ENCODE measurements at places on chromosomes 12 and 14.

GRCh38 chr12:45648070-45648469, 81.4 kb upstream of the ARID2 start:
- DNase-seq, result peak; percentile 24

DNA sequence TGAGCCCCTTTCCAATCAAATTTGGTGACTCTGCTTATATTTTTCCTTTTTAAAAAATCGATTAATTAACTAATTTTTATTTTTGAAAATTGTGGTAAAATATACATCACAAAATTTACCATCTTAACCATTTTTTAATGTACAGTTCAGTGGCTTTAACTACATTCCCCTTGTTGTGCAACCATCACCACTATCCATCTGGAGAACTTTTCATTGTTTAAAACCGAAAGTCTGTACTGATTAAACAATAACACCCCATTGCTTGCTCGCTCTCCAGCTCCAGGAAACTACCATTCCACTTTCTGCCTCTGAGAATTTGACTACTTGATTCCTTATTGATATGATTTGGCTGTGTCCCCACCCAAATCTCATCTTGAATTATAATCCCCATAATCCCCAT, 283.4 kb downstream of the C12orf75 start:
- no peak for DNase-seq

DNA sequence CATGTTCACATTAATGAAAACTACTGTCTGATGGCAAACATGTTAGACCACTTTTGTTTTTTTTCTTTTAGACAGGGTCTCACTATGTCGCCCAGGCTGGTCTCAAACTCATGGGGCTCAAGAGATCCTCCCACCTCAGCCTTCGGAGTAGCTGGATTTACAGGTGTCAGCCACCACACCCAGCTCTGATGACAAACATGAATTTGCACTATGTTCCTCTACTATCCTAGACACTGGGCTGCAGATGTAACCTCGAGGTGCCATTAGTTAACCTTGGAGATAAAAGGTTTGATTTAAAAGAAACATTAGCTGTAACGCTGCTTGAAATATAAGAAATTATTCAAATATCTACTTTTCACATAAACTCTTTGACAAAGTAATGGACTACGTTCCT, 8.1 kb downstream of the VPS37B start:
- no peak for DNase-seq

DNA sequence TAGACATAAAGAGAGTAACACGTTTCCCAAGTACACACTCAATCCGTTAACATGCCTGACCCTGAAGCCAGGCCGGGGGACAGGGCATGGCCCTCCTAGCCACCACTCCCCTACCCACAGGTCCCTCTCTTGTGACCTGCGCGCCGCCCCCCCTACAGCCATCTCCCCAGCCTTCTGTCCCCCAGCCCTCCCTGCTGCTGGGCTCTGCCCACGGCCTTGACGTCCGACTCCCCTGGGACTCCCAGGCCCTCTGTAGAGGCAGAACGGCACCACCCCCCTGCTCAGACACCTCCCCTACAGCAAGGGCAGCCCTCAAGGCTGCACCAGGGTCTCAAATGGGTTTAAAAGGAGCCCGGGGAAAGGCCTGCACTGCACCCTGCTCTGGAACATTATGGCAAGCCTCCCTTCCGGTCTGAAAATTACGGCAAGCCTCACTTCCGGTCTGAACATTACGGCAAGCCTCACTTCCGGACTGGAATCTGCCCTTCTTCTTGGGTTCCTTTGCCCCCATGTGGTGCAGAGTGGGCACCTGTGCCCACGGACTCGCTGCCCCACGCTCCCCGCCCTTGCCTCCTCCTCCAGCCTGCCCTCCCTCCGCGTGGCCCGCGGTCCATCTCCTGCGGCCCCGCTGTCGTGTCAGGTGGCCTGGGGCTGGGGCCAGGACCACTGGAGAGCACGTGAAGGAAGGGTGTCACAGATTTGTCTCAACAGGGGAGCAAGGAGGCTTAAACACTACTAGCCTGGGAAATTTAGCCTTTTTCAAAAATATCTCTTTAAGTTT, 77.6 kb downstream of the MOK start:
- DNase-seq, result no peak

DNA sequence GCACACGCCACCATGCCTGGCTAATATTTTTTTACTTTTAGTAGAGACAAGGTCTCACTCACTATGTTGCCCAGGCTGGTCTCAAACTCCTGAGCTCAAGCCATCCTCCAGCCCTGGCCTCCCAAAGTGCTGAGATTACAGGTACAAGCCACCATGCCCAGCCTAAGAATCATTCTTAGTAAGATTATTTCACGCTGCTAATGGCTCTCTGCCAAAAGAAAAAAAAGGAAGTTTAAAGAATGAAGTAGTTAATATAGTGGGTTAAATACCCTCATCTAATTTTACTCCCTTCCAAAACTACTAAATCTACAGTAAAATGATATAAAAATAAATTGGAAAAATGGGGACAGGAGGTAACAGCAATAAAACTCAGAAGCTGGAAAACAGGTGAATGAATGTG, 2.6 kb downstream of the ETFRF1 start:
- no peak for DNase-seq

DNA sequence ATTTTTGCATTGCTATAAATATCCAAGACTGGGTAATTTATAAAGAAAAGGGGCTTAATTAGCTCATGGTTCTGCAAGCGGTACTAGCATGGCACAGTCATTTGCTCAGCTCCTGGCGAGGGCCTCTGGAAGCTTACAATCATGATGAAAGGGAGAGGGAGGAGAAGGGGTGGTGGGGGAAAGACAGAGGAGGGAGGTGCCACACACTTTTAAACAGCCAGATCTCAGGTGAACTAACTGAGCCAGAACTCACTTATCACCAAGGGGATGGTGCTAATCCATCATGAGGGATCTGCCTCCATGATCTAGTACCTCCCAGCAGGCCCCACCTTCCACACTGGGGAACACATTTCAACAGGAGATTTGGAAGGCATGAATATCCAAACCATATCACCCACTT, 476.3 kb downstream of the PCNX1 start:
- DNase-seq, result no peak

DNA sequence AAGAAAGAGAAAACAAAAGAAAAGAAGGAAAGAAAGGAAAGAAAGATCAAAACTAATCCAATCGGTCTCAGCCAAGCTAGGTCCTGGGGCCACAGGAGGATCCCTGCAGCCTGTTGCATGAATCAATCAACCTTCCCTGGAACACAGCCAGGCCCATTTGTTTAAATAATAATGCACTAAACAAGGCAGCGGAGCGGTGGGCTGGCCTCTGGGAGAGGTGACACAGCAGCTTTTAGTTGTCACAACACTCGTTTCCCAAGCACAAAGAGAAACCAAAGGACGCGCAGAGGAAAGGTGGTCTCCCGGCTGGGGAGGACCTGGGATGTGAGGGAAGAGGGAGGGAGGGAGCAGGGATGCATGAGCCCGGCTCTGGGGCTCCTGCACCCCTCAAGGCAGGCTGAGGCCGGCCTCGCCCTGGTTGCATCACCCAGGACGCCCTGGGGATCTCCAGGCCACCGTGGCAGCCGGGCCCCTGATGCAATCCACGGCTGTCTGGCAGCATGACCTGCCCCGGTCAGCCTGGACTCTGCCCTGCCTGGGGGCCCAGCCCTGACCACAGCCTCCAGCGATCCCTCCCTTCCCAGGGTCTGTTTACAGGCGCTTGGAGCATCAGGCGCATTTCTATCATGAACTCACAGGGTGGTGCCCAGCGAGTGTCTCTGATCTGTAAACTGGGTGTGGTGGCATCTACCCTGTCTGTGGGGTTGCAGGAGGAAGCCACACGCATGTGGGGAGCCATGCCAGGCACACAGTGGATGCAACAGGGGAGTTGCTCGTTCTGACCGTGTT, 32.5 kb downstream of the MMP17 start:
- no peak for DNase-seq

DNA sequence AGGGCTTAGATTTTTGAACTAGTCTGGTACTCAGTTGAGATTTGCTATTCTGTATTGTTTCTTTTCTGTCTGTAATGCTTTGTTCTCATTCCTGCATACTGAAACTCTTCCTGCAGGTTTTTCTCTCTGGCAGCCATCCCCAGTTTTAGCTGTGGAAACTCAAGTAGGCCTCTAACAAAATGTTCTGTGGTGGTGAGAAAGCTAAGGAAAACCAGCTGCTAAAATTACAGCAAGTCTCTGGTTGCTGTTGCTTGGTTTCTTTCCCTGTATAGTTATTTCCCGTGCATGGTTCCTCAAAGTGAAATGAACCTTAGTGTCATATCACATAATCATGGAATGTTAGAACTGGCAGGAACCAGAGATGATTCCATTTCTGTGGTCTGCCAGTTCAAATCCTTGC, 442.5 kb downstream of the NRXN3 start:
- no peak for DNase-seq

GRCh38 chr12:25796523-25797000, 161.9 kb upstream of the RASSF8 start:
- DNase-seq, result no peak

DNA sequence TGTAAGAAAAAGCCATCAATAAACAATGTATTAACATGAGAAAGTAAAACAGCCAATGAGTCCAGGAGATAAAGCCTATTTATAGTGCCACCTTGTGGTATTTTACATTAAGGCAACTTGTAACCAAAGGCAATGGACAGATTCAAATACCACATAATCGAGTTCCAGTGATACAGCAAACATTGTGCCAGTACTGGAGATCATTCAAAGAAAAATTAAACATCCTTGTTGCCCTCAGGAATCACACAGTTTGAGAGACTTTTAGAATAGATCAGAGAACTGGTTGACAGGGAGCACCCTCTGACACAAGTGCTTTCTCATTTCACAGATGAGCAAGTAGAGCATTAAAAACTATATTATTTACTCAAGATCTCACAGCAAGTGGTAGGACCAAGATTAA, 98.1 kb downstream of the DDHD1 start:
- peak; percentile 61 for DNase-seq

- no peak for DNase-seq
These were observed 75.2 kb upstream of the PLEKHG3 start for GRCh38 chr14:64628940-64629408.

GRCh38 chr12:93626160-93626559, 51.0 kb upstream of the CRADD start:
- DNase-seq, result no peak

DNA sequence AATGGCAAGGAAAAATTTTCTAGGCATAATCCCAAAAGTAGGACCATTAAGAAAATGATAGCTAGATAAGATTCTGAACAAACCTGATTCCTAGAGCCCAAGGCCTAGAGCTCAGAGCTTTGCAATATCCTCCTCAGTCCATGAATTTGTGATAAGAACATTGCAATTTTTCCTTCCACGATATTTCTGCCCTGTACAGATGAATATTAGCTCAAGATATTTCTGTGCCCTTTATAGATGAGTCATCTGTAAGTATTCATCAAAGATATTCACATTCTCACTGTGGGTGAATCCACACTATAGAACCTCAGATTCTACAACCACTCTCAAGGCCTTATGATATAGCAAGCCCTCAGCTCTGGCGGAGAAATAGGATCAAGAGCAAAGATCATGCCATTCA, 37.5 kb downstream of the EAPP start:
- no peak for DNase-seq

DNA sequence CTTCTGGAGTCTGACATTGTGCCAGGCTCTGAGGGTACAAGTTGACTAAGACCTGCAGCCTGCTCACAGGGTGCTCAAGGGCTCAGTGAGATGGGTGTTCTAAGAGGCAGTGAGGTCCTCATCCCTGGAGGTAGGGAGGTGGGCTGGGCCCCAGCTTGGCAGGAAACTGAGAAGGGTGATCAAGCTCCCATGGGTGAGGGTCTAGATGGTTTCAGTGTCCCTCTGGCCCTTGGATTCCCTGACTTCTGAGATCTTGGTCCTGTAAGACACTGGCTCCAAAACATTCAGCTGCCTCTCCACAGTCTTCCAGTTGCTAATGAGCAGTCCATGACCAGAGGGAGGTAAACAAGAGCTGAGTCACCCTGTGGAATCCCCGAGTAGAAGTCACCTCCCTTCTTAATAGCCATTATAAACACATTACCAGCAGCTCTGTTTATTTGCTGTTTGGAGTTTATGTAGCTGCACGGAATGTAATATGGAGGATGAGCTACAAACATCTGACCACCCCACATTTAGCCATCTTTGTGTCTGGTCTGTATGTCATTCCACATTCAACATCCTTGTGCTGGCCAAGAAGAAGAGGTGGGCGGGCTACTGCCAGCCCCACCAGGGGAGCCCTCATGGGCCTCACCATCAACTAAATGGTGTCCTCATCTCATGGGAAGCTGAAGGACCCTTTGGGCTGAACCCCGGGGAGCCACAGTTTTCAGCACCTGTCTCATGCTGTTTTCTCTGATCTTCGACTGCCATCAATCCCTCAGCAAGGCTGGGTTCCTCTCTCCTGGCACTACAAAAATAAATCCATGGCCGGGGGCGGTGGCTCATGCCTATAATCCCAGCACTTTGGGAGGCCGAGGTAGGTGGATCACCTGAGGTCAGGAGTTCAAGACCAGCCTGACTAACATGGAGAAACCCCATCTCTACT, 37.2 kb upstream of the BDKRB2 start:
- DNase-seq, result no peak

DNA sequence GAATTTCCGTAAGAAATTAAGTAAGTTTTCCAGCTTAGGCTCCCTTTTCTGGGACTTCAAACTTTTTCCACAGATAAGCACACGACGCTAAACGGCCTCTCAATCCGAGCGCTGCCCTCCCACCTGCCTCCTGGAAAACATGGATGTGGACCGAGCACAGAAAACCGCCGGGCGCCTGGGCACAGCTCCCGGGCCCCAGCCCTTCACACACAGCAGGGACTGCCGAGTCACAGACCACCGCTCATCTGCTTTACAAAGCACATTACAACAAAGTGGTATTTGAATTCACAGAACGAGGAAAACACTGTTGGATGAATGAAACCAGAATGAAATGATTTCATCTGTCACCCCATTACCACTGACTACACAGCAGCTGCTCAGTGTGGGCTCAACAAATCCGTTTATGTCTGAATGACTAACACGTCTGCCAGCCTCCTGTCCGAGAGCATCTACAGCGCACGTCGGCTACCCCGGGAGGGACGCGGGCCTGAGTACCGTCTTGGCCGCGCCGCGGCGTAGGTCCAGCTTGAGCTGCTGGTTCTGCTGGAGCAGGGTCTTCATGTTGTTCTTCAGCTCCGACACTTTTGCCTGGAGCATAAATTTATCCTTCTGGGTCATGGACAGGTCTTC, 13.1 kb upstream of the ANKLE2 start:
- DNase-seq, result no peak

Measured in NCI-H1092 treated with DMSO at 0.1 percent for 48 hours (cell line).